ENCODE measurements at places on chromosomes 7 and 10.

- DNase-seq = no peak
These were observed 120.1 kb downstream of the LRRN3 start for GRCh38 chr7:111210996-111211395.

GRCh38 chr7:132705146-132705545, 128.9 kb upstream of the PLXNA4 start:
- peak; percentile 7 for DNase-seq

DNA sequence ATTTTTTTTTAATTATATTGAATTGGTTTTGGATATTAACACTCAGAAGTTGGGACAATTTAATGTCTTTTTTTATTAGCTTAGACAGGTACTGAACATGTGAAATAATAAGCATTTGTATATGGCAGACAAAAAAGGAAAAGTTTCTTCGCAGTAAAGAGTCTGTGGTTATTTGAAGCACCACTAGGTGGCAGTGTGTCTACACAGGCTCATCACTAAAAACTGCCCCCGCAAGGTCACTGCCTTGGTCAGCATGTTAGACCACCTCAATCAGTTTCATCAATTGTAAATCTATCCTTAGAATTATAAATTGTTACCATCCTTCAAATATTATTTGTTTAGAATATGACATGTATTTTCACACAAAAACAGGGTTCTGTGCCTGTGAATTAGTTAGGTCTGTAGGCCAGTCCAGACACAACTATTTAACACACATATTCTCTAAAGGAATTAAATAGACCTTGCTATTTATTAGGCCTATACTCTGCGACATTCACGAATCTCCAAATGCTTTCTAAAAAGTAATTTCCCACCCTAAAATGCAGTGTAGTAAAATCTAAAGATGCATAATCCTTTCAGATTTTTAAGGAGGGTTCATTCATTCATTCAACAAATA, 17.0 kb downstream of the PNLIPRP3 start:
- peak; percentile 65 for DNase-seq

DNA sequence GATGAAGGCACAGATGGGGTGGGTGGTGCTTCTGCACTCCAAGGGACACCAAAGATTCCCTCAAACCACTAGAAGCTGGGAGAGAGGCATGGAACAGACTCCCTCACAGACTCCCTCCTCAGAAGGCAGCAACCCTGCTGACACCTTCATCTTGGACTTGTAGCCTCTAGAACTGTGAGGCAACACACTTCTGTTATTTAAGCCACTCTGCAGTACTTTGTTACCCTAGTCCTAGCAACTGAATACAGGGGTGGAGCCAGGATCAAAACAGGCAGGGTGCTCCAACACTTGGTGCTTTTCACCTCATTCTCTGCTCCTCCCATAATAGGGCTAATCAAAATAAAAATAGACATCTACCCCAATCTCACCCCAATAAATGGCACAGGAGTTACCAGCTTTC, 2.3 kb upstream of the GSTO1 start:
- no peak for DNase-seq

GRCh38 chr7:74400420-74401136, 53.1 kb upstream of the GTF2IRD1 start:
- no peak for DNase-seq

GRCh38 chr10:16901106-16901505, 83.9 kb upstream of the RSU1 start:
- no peak for DNase-seq

- DNase-seq = no peak
These were observed 219.7 kb upstream of the ADARB2 start for GRCh38 chr10:1957057-1957456.

DNA sequence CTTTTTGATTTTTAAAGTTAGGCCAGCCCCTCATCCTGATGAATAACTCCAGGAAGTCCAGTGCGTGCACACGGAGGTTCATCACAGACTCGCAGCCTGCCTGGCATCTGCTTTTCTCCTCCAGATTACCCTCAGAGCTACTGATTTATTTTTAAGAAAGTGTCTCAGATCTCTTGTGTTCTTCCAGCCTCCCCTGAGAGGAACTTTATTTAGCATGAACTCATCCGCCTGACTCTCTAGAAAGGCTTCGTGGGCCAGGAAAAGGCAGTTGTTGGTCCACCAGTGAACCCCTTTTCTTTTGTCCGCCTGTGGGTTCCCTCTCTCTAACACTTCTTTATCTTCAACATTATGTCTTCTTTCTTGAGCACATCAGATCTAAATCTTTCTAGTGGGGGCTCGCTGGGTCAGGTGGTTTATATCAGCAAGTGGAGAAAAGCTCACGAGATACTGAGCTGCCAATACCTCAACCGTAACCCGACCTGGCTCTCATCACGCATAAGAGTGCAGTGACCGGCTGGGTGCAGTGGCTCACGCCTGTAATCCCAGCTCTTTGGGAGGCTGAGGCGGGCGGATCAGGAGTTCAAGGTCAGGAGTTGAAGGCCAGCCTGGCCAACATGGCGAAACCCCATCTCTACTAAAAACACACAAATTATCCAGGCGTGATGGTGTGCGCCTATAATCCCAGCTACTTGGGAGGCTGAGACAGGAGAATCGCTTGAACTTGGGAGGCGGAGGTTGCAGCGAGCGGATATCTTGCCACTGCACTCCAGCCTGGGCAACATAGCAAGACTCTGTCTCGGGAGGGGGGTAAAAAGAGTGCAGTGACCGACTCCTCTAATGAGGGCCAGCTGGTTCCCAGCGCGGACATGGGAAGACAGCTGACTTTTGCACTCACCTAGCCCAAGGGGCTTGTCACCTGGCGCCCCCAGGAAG, 162.3 kb downstream of the CCDC3 start:
- no peak for DNase-seq

GRCh38 chr10:5783300-5783699, 29.9 kb downstream of the GDI2 start:
- DNase-seq = no peak

GRCh38 chr10:17227367-17228090, 512 bp upstream of the VIM start:
- peak; percentile 82 for DNase-seq

DNA sequence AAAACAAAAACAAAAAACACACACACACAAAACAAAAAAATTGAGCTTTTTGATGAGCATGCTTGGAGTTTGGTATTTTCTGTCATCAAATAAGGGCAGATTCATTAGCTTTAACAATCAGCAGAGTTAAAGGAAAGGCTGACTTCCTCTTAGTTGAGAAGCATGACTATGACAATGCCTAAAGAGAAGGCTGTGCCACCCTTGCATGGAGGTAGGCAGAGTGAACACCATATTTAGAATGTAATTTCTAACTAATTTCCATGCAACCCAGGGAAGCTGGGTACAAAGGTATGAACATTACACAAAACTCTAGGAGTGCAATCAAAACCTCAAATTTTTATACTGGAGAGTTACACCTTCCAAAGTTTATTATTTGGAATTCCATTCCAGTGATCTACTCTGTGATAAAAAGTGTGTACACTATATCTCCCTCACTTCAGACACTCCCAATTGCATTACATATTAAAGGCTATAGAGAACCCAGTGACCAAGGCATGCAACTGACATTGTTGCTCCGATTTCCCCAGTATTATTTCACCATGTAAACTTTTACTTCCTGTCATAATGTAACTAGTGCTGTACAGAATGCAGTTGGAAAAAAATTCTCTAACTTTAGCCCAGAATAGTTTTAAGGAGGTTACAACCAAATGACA, 9.4 kb upstream of the CYCS start:
- DNase-seq = peak; percentile 52

- DNase-seq = no peak
These were observed 132.4 kb upstream of the GDF10 start for GRCh38 chr10:47167591-47167990.

- no peak for DNase-seq
These were observed 45.7 kb downstream of the IMMP2L start for GRCh38 chr7:111516612-111517011.

- no peak for DNase-seq
These were observed 71.7 kb downstream of the MTURN start for GRCh38 chr7:30206491-30206890.

GRCh38 chr10:132353456-132354355, 21.7 kb downstream of the LRRC27 start:
- no peak for DNase-seq

GRCh38 chr7:13743226-13743625, 246.2 kb downstream of the ETV1 start:
- no peak for DNase-seq

GRCh38 chr10:112535531-112535951, 88.5 kb downstream of the VTI1A start:
- DNase-seq = no peak

DNA sequence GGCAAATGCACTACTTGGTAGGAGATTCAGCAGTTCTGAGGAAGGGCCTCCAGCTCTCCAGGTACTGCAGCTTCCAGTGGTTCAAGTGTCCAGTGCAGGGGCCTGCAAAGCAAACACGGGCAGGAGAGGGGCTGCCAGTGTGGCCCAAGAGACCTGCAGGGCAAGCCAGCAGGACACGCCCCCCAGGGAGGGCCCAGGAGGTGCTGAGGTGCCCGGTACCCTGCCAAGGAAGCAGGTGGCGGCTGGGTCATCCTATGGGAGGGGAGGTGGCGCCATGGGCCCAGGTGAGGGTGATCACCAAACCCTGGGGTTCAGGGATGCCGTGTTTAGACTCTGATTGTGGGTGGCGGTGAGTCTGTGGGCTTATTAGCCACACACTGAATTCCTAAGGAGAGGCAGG, 45.7 kb downstream of the PARP12 start:
- no peak for DNase-seq

DNA sequence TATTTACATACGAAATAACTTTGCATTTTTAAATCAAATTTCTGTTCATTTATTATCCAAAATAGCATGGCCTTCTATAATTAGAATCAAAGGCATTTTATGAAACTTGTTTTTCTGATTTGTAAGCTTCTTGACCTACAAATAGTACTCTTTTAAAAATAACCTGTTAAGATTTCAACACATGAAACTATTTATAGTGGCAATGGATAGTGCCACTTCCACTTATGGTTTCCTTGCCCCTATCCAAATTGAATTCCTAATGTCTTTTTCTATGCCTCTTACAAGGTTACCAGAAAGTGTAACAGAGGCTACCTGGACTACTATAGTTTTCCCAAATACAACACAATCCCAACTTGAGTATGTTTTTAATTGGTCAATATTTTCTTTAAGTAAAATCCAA, 263.5 kb downstream of the SEMA3D start:
- peak; percentile 13 for DNase-seq

DNA sequence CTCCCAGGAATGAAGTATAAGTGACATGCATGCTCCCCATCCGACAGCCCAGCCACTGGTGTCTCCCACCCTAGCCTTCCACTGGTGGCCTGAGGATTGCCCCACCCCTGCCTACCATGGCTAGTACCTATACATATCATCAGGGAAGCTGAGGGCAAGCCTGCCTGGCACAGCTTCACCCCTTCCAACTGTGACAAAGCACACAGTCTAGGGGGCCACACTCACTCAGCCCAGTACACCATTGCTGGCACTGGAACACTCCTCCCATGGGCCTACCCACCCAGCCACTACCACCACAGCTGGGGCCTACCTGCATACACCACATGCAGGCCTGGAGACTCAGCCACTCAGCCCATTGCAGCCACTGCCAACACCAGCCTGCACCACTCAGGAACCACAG, 393.1 kb upstream of the STEAP1 start:
- DNase-seq = no peak

DNA sequence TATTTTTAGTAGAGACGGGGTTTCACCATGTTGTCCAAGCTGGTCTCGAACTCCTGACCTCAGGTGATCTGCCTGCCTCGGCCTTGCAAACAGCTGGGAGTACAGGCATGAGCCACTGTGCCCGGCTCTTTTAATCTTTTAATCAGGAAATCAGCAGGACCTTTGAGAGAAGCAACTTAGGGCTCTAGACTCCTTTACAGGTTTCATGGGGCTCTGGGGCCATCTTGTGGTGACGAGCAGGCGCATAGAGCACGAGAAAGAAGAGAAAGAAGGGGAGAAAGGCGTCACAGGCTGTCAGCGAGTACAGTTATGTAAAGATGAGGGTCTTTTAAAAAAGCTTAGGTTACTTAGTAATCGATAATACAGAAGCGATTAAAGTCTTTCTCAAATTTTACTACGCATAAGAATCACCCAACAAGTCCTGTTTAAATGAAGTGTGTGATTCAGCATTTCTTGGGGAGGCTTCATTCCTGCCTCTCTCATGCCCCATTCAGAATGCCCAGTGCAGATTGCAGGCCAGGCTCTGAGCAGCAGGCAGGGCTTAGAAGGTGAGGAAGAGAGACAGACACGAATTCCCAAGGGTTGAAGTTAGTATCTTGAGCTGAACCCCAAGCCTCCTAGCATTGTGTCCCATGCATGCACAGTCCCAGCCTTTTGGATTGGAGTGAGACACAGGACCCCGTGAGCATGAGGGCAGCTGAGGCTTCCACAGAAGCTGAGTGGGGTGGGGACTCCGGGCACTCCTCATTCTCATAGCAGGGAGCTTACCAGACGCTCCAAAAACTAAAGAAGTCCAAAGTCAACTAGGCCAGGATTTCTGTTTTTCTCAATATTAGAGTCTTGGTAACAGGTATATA, 23.6 kb upstream of the PFKP start:
- peak; percentile 79 for DNase-seq

DNA sequence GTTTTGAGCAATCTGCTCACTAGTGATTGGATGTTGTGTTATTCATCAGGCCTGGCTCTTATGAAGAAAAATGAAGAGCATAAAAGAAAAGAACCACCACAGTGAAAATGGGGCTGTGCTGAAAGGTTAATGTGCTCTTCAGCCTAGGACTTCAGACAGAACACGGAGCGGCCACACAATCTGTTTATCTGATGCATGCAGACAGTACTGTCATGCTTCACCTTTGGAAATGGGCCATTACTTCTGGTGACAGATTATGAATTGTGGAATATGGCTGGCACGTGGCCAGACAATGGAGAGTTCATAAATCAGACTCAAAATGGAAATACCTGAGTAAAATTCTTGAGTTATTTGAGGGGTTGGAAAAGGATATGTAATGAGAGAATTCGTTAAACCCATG, 86.0 kb upstream of the NOBOX start:
- DNase-seq = no peak

DNA sequence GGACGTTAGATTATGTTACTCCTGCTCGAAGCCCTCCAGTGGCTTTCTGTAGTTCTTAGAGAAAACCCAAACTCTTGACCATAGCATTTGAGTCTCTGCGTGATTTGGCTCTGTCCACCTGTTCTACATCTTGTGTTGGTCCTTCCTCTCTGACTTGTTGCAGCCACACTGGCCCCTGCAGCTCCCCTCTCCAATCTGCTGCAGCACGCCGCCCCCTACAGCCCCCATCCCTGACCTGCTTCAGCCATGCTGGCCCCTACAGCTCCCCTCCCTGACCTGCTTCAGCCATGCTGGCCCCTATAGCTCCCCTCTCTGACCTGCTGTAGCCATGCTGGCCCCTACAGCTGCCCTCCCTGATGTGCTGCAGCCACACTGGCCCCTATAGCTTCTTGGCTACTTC, 29.2 kb downstream of the TRRAP start:
- no peak for DNase-seq

- peak; percentile 83 for DNase-seq
These were observed 489.2 kb downstream of the MDFIC start for GRCh38 chr7:115410972-115411686.

- no peak for DNase-seq
These were observed 274.3 kb downstream of the CCDC3 start for GRCh38 chr10:12726971-12727831.
